NCI-H526 (cell line): ENCODE measurements at places on chromosomes 4 and X.

GRCh38 chr4:6727943-6728250 is 11.9 kb downstream of the BLOC1S4 start:
- no peak for DNase-seq

DNA sequence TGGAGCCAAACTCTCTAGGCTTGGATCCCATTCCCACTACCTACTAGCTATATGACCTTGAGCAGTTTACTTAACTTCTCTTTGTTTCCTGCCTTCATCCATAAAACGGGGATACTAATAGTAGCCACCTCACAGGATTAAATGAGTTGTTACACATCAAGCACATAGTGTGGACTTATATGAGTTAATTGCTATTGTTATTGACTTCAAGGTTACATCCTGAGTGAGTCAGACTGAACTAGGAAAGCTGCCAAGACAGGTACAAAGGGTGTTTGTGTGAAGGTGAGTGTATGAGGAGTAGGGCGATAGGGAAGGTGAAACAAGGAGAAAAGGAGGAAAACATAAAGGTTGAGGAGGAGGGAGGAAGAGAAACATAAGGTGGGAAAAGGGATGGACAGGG is 32.2 kb downstream of the TFDP3 start:
- DNase-seq = no peak

DNA sequence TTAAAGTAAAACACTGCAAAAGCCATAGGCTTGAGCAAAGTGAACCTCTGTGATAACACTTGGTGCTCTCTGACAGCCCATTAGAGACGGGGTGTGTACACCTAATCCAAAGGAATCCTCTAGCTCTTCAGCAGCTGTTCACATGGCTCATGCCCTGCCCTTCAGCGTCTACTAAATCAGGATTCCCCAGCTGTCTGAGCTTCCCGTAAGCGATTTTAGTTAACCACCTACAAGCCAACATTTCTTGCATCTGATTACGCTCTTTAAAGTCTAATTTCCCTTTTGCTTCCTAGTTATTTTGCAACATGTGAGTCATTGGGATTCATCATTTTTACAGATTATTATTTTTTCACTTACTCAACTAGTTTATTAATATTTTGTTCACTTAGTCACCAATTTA is 6.5 kb downstream of the DMD start:
- DNase-seq = no peak

DNA sequence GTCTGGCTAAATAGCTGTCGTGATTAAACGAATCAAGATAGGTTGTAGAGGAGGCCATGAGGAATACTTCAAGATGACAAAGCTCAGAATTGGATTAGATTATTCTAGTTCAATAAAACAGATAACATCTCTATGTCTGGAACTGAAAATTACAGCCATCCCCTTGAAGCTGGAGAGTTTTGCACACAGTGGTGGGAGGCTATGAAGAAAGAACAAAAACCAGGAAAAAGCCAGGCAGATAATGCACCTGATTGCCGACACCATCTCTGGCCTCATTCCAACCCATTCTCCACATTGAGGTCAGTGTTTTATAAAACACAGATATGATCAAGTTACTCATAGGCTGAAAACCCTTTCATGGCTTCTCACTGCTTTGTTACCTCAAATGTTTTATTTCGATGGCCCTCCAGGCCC is 188.3 kb downstream of the RASL11B start:
- no peak for DNase-seq

GRCh38 chrX:124860736-124861135 is 458.9 kb upstream of the TEX13C start:
- no peak for DNase-seq

- DNase-seq = no peak
These were observed 15.7 kb upstream of the HSFX1 start for GRCh38 chrX:149758068-149758714.

DNA sequence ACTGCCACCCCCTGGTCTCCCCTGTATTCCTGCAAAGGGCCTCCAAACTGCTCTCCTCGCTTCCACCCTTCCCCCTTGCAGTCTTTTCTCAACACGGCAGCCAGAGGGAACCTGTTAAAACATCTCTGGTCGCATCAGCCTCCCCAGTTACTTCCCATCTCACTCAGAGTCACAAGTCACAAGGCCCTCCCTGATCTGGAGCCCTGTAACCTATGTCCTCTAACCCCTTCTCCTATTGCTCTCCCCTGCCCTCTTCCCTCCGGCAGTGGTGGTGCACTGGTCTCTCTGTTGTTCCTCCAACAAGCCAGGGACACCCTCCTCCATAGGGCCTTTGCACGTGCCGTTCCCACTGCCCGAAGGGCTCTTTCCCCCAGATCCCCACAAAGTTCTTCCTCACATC is 73.2 kb downstream of the SH3KBP1 start:
- no peak for DNase-seq

- DNase-seq = no peak
These were observed 101.4 kb upstream of the PDE5A start for GRCh38 chr4:119729835-119730670.

GRCh38 chr4:145132511-145133098 is 34.5 kb downstream of the ABCE1 start:
- DNase-seq = no peak
